NCI-H1436 (cell line): ENCODE measurements at places on chromosomes 2 and 18.

GRCh38 chr2:66443979-66444861, 9.3 kb downstream of the MEIS1 start:
- no peak for DNase-seq

GRCh38 chr2:68423966-68424650, 43.0 kb downstream of the FBXO48 start:
- no peak for DNase-seq

GRCh38 chr2:232296776-232297525, 81.6 kb upstream of the ALPP start:
- DNase-seq, result no peak

DNA sequence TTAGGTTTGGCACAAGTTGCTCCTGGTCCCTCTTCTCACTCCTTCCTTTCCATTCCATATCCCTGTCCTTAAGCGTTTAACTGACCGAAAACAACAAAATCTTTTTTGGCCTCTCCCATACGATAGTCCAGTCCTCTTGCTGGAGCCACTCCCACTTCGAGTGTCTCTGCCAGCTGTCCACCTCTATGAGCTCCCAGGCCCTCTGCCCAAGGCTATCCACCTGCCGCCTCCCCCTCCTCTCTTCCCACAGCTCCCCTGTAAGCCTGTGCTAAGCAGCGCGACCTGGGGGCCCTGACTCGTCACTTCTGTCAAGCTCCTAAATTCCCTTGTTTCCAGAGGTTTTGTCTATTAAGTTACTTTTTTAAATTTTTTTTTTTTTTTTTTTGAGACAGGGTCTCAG, 47.0 kb upstream of the FOSL2 start:
- no peak for DNase-seq

GRCh38 chr2:103401621-103402020, 639.8 kb downstream of the TMEM182 start:
- no peak for DNase-seq
